CD4-positive, alpha-beta T cell (primary cell): ENCODE measurements at places on chromosomes 11 and 22. TPM values are rescaled to one million over a fixed set of nuclear protein-coding genes. Genes with fewer than 3 reads are reported as not detected.

- no peak overlapping the region for H3K4me3 ChIP-seq
- H3K4me1 ChIP-seq: peaks cover 21% of the 10 kb centered on the region
- peaks cover 2% of the 10 kb centered on the region for H3K27me3 ChIP-seq
- H3K36me3 ChIP-seq: no peaks in the 10 kb centered on the region
- no peak overlapping the region for H3K27ac ChIP-seq
Measured at GRCh38 chr22:47919001-47919441, 1156.6 kb downstream of the TBC1D22A start.

- no peak overlapping the region for H3K27ac ChIP-seq
- H3K4me1 ChIP-seq: no peaks in the 10 kb centered on the region
- H3K36me3 ChIP-seq: no peaks in the 10 kb centered on the region
- no peak for DNase-seq
Measured at GRCh38 chr11:16093889-16094653, 262.3 kb downstream of the SOX6 start.

DNA sequence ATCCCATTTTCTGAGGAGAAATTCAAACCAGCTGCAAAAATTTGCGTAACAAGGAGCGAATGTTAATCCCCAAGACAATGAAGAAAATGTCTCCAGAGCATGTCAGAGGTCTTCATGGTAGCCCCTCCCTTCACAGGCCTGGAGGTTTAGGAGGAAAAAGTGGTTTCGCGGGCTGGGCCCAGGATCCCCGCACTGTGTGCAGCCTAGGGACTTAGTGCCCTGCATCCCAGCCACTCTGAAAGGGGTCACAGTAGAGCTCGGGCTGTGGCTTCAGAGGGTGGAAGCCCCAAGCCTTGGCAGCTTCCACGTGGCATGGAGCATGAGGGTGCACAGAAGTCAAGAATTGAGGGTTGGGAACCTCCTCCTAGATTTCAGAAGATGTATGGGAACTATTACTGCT is 87.4 kb downstream of the BRD1 start:
- peaks cover 5% of the 10 kb centered on the region for H3K27me3 ChIP-seq
- no peak overlapping the region for H3K27ac ChIP-seq
- no peak overlapping the region for H3K4me3 ChIP-seq
- H3K36me3 ChIP-seq: no peaks in the 10 kb centered on the region
- no peaks in the 10 kb centered on the region for H3K4me1 ChIP-seq

DNA sequence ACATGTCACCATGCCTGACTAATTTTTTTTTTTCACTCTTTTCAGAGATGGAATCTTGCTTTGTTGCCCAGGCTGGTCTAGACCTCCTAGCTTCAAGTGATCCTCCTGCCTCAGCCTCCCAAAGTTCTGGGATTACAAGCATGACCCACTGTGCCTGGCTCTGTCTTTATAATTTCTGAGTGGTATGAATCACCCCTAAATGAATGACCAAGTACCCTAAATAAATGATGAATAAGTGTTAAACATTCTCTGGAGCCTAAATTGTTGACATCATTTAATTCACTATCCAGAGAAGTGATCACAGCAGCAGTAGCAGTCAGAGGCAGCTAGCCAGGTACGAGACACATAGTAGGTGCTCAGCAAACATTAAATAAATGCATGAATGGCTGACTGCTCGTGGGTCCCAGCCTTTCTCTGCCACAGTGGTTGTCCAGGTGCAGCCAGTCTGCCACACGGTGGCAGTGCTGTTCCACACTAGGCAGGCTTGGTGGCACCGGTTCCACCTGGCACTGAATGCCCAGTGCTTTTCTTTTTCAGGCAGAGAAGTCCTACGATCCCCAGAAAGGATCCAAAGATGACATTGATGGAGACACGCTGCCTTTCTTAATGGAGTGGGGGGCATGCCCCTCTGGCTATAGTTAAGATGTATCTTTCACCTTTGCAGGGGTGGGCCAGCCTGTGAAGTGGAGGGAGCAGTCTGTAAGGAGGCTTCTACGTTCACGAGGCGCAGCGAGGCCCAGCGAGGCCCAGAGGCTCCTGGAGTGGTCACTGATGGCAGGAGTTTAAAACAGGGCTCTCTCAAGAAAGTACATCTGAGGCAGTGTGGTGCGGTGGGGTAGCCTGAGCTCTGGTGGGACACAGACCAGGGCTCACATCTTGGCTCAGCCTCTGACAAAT is 8.7 kb upstream of the TTC12 start:
- no peaks in the 10 kb centered on the region for H3K4me1 ChIP-seq
- H3K27ac ChIP-seq: no peak overlapping the region
- H3K27me3 ChIP-seq: no peaks in the 10 kb centered on the region
- no peaks in the 10 kb centered on the region for H3K36me3 ChIP-seq
- H3K4me3 ChIP-seq: no peak overlapping the region

GRCh38 chr22:43894122-43894521 is 2.3 kb upstream of the PNPLA5 start:
- no peak for DNase-seq
- no peak overlapping the region for H3K4me3 ChIP-seq
- H3K27ac ChIP-seq: no peak overlapping the region

- no peak overlapping the region for H3K27ac ChIP-seq
- no peaks in the 10 kb centered on the region for H3K27me3 ChIP-seq
- peaks cover 68% of the 10 kb centered on the region for H3K4me1 ChIP-seq
- DNase-seq: no peak
Measured at GRCh38 chr22:42608136-42608822, 6.4 kb downstream of the POLDIP3 start.

HTR3B gene
- total RNA-seq: not detected

DNA sequence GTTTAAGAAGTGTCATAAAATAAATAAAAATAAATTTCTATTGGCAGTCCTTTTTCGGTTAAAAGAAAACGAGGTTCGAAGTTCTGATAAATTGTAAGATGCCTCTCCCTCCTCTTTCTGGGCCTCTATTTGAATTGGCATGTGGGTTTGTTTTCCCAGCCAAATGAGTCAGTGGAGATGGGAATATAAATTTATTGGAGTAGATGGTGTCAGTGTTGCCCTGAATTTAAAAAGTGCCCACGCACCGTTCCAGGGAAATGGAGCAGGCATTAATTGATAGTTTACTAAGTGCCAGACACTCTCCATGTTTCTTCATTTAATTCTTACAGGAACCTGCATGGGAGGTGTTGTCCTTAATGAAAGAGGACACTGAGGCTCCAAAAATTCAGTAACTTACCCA is 119.2 kb downstream of the FEZ1 start:
- H3K4me3 ChIP-seq: no peak overlapping the region
- no peak for DNase-seq
- H3K27ac ChIP-seq: no peak overlapping the region
- H3K27me3 ChIP-seq: peaks cover 13% of the 10 kb centered on the region
- no peaks in the 10 kb centered on the region for H3K36me3 ChIP-seq
- H3K4me1 ChIP-seq: no peaks in the 10 kb centered on the region

DNA sequence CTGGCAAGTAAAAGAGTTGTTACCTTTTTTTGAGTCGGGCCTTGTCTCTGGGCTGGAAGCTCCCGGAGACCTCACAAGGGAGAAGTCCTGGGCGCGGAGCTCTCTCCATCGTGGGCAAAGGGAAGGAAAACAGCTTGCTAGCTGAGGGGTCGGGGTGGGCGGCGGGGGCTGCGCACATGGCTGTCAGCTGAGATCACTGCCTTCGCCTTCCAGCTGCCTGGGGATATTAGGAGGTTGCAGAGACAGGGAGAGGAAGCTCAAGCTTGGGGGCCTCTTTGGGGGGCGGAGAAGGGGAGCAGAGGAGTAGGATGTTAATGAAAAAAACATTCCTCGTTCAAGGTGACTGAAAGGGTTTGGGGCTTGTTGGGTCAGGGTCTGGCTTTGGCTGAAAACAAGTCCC is 49.2 kb upstream of the ALX4 start:
- H3K4me1 ChIP-seq: no peaks in the 10 kb centered on the region
- H3K4me3 ChIP-seq: no peak overlapping the region
- no peak overlapping the region for H3K27ac ChIP-seq

TUBA8 gene
- 0.47 TPM for total RNA-seq

DNA sequence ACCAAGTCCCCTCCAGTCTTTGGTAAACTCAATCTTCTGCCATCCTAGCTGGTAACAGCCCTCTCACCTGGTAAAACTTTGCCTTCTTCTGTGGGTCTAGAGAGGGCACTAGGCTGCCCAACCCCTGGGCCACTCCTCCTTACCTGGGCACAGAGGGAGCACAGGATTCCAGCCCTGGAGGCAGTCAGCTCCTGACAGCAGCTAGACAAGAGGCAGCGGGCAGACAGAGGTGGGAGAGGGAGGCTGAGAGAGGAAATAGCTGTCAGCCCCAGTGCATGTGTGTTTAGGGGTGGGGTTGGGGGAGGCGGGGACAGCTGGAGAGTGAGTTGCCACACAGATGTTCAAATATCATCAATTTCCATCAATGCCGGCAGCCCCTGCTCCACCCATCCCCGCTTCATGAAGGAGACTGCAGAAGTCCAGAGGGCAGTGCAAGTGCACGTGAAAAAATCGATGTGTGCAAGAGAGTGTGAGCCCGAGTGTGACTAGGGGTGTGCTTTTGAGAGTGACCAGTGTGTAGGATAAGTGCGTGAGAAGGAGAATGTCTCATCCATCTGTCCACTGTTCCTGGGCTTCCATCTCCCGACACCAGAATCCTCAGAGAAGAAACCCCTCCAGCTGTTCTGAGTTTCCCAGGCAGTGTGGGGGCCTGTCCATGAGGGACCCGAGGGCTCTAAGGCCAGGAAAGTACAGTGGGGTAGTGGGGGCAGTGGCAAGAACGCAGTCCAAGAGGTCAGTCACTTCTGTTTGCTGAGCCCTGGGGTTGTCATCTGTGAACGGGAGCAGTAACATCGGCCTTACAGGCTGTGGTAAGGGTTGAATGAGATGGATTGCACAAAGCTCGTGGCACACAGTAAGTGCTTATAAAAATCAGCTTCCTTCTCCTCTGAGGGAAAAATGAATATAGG is at the start of gene PTGDR2:
Gene PTGDR2 (minus strand): TSS at position 225 of the 908 bp plus-strand sequence. CDS start 2,228 bp downstream, outside the sequence.
- H3K36me3 ChIP-seq: peaks cover 10% of the 10 kb centered on the region
- no peaks in the 10 kb centered on the region for H3K27me3 ChIP-seq
- peaks cover 11% of the 10 kb centered on the region for H3K4me1 ChIP-seq
- H3K27ac ChIP-seq: no peak within 1 kb of the TSS
- H3K4me3 ChIP-seq: peak within 1 kb of the TSS; percentile 7

- H3K36me3 ChIP-seq: no peaks in the 10 kb centered on the region
- DNase-seq: no peak
- H3K4me1 ChIP-seq: no peaks in the 10 kb centered on the region
- no peak overlapping the region for H3K27ac ChIP-seq
Measured at GRCh38 chr11:116101902-116102301, 597.7 kb upstream of the CADM1 start.

- no peak overlapping the region for H3K27ac ChIP-seq
- DNase-seq: no peak
- H3K27me3 ChIP-seq: no peaks in the 10 kb centered on the region
Measured at GRCh38 chr11:102587722-102588121, 37.4 kb downstream of the MMP20 start.
